ENCODE measurements at places on chromosomes 12 and 14.

- no peak for DNase-seq
Measured at GRCh38 chr12:20183563-20183962, 184.8 kb upstream of the PDE3A start.

DNA sequence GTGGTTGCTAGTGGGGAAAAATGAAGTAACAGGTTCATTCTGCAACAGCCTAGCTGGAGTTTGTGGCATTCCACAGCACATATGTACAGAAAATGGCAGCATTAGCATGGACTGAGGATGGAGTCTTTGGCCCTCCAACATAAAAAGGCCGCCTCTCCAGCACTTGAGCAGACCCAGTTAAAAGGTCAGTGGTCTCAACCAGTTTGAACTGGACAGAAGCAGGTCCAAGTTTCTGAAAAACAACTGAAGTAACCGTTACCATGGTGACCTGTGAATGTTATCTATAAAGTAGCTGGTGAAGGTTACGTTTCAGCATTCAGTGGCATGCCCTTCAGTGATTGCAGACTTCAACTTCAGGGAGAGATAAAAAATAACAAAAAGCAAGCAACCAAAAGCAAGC lies 34.1 kb upstream of the OR10AD1 start:
- no peak for DNase-seq

GRCh38 chr14:100298551-100299237 lies 7.5 kb downstream of the SLC25A29 start:
- no peak for DNase-seq

DNA sequence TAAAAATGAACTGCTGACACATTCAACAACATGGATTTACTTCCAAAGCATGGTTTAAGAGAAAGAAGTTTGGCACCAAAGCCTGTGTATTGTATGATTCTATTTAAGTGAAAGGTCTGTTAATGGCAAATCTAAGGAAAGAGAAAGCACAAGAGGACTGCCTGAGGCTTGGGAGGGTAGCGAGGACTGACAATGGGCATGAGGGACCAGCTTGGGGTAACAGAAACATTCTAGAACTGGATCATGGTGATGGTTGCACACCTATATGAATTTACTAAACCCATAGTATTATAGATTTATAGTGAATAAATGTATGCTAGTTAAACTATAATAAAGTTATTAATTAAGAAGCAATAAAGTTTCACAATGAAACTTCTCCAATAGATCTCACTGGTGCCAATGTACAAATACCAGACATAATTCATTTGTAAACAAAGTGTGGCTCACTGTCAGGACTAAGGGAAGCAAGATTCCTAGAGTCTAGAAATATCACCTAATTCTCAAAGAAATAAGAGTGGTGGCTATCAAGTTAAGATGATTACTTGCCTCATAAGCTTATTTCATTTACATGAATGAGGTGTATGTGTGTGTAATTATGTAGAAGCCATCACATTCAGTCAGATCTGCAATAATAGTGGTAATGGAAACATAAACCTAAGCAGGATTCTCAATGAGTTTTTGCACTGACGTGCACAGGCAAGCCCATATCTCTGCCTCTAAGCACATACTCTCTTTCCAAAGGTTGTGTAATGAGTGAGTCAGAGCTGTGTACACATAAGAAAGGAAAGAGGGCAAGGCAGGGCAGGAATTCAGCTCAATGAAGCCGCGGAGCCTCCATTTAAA lies 353.4 kb downstream of the KCNH5 start:
- DNase-seq = no peak

- DNase-seq = no peak
Measured at GRCh38 chr14:91361233-91361811, 56.3 kb downstream of the CCDC88C start.

GRCh38 chr14:91252871-91253794 lies 8.6 kb upstream of the GPR68 start:
- DNase-seq = peak; percentile 56

- peak; percentile 78 for DNase-seq
Measured at GRCh38 chr12:110079477-110080400, 31.4 kb upstream of the C12orf76 start.

DNA sequence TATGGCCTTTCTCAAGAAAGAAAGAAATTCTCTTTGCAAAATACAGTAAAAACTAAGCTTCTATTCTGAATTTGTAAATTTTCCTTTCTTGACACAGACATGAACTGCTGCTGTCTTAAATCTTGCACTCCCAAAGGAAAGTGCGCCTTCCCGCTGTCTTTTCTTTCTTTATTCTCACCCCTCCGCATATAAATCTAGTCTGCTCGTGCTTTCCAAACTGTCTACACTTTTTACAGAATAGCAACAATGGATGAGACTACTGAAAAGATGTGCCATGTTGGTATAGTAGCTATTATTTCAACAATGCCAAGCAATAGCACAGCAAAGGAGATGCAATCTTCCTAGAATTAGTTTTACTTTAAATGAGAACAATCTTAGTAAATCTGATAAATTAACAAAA lies 328.8 kb upstream of the PDE3A start:
- DNase-seq = no peak

DNA sequence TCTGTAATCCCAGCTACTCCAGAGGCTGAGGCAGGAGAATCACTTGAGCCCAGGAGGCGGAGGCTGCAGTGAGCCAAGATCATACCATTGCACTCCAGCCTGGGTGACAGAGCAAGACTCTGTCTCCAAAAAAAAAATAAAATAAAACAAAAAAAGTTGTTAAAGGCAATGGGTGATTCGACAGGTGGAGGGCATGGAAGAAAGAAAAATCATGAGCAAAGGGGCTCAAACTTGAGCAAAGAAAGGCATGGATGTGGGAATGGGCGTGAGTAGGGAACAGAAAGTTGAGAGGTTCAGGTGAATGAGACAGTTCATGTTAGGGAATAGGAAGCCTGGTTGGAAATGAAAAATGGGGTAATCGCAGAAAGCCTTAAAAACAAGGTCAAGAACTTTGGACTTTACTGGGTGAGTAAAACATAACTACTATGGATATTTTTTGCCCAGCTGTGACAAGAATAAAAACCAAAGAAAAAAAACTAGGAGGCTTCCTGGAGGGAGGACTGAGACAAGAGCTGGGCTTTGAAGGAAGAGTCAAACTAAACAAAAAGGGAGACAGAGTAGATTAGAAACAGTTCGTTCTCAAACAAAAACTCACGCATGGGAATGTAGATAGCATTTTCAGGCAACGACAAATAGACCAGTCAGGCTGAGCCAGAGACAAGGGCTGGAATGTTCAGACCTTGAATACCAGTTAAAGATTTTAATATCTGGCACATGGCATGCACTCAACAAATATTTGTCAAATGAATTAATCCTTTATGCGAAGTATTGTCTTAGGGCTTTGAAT lies 18.8 kb downstream of the PYM1 start:
- no peak for DNase-seq

- no peak for DNase-seq
Measured at GRCh38 chr14:105316968-105317510, 2.5 kb downstream of the PACS2 start.

DNA sequence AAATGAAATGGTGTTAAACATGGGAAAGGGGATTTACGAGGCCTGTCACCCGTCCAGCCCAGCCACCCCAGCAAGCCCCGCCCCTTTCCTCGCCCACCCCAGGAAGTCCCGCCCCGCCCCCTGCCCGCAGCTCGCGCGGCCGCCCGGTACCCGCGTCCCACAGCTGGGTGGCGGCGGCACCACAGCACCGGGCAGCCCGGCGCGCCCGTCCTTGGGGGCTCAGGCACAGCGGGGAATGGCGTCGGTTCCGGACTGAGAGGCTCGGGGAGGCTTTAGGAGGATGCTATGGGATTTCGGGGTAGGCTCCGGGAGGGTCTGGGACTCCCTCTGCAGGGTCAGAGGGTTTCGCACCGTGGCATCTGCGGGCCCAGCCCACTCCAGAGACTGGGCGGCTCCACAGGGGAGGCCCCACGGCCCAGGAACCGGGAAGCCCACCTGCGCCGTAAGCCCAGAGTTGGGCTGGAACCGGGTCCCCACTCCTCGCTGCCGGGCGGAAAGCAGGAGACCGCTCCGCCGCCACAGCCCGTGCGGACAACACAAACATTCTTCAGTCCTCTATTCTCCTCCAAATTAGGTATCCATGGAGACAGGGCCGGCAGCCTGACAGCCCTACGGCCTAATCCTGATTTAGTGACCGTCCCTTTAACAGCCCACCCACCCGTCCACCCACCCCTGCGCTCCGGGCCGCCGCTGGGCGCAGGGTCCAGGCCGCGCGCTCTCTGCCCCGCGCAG lies 1.4 kb downstream of the FIGNL2 start:
- peak; percentile 43 for DNase-seq

DNA sequence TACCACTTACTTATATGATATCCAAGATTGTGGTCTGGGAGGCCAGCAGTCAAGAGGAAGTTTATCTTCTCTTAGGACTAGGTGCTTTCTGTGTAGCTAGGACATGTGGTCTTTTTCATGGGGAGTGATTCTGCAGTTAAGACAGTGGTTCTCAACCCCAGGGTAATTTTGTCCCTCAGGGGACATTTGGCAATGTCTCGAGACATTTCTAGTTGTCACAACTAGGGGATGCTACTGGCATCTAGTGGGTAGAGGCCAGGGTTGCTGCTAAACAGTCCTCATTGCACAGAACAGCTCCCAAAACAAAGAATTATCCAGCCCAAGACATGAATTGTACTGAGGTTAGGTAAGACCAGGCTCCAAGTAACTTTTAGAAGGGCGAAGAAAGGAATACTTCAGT lies 20.0 kb downstream of the AMDHD1 start:
- no peak for DNase-seq

GRCh38 chr12:132651444-132652100 lies 33.0 kb downstream of the P2RX2 start:
- no peak for DNase-seq

DNA sequence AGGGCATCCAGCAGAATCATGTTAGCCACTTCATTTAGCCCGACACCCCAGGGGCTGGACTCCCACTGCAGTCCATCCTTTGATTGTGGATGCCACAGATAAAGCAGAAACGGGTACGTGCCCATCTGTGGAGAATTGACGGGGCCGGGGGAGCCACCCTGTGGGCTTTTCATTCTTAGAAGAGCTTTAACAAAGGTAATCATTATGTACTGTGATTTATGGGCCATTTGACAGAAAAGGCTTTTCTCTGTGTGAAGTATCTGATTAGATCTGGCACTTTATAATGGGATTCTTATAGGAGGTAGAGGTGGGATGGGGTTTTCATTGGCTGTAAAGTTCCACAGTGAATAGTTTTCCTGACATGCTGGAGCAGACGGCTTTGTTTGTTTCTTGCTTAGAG lies 40.4 kb downstream of the AACS start:
- no peak for DNase-seq

- no peak for DNase-seq
Measured at GRCh38 chr14:67762051-67762450, 54.3 kb downstream of the ZFYVE26 start.

GRCh38 chr12:122003651-122004611 lies 17.8 kb upstream of the BCL7A start:
- DNase-seq = no peak

- DNase-seq = no peak
Measured at GRCh38 chr14:89779707-89780106, 174.8 kb downstream of the EFCAB11 start.

DNA sequence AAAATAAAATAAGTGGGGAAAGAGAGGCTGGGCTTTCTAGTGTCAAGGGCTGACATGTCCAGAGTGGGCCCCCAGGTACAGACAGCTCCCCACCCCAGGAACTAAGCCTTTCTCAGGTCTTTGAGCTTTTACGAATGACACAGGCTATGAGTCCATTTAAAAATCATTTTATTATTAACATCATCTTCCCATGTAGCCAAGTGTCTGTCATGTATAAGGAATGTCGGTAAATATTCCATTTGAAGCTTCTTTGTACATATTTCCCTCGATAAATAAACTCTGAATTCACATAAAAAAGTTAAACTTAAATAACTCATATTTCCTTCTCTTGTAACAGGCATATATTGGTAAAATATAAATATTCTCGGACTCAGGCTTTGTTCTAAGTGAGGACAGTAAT lies 143.6 kb downstream of the CALM1 start:
- no peak for DNase-seq

GRCh38 chr14:61470261-61470960 lies 149.0 kb downstream of the PRKCH start:
- DNase-seq = no peak

GRCh38 chr14:24058260-24058950 lies 6.6 kb downstream of the CARMIL3 start:
- DNase-seq = no peak

- no peak for DNase-seq
Measured at GRCh38 chr14:75822522-75823141, 159.2 kb downstream of the TGFB3 start.

DNA sequence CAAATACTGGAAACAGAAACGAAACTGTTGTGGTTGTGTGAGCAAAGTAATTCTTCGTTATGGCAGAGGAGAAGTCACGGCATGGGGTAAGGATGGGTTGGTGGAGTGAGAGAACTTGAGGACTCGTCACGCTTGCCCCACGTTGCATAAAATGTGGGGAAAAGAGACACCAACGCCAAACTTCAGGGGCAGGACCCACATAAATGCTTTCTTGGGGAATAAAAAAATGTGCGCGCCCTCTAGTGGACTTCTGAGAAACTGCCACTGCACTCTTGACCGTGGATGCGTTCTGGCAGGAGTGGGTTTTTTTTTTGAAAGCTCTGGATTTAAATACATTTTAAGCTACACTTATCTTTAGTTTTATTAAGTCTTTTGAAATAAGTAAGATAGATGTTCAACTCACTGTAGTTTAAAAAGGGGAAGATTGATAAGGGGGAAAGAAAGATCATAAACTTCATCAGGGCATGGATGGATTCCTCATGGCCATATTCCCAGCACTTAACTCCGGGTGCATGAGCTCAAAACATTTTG lies 4.1 kb upstream of the IGF1 start:
- DNase-seq = peak; percentile 56

GRCh38 chr12:13223179-13223804 lies 26.8 kb downstream of the EMP1 start:
- DNase-seq = no peak

DNA sequence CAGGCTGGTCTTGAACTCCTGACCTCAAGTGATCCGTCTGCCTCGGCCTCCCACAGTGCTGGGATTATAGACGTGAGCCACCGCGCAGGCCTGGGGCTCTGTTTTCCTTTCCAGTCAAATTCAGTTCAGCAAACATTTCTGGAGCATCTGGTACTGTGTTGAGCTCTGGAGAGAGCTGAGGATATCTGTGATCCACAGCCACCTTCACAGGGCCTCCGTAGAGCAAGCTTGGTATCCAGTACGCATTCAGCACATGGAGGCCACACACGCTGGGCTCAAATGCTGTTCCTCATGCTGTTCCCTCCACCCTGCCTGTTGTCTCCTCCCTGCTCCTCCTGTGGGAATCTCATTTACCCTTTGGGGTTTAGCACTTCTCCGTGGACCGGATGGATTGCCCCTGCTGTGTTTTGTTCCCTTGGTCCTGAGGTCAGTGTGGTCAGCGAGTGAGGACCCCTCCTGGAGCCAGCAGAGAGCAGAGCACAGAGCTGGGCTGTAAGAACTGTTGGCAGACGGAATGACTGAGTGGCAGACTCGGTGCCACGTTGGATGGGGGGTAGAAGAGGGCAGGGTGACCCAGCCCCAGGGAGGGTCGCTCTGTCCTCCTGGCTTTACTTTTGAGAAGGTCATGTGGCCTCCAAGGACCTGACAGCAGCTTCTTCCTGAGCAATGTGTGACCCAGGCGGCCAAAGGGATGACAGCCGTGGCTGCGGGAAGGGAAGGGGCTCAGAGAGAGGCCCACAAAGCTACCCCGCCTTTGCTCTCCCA lies 891 bp downstream of the RPS6KL1 start:
- no peak for DNase-seq

GRCh38 chr12:108193917-108194316 lies 64.8 kb downstream of the WSCD2 start:
- peak; percentile 4 for DNase-seq
